ENCODE measurements at places on chromosomes 11 and 22.

GRCh38 chr11:117449111-117449693 lies 121.5 kb downstream of the CEP164 start:
- no peak for DNase-seq

GRCh38 chr22:21564411-21564810 lies 3.1 kb upstream of the UBE2L3 start:
- DNase-seq: no peak

DNA sequence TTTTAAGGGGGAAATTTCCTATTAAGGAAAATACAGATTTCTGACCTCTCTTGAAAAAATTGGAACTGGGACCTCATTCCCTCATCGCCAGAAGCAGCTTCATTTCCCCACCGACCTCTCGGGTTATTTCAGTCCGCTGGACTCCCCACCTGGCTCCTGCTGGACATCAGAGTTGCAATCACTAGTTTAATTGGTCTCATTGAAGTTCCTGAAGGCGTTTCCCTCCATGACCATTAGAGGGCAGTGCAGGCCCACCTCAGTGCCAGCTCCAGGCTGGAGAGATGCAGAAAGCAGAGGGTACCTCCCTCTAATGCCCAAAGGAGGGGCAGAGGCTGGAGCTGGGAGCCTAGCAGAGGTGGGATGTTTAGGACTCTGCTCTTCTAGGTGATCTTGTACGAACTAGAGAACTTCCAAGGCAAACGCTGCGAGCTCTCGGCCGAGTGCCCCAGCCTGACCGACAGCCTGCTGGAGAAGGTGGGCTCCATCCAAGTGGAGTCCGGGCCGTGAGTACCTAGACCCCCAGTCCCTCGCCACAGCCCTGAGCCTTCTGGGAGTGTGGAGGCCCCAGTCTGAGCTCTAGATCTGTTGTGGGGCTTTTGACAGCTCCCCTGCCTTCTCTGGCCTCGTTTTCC lies 2.7 kb downstream of the CRYBB3 start:
- DNase-seq: peak; percentile 18

DNA sequence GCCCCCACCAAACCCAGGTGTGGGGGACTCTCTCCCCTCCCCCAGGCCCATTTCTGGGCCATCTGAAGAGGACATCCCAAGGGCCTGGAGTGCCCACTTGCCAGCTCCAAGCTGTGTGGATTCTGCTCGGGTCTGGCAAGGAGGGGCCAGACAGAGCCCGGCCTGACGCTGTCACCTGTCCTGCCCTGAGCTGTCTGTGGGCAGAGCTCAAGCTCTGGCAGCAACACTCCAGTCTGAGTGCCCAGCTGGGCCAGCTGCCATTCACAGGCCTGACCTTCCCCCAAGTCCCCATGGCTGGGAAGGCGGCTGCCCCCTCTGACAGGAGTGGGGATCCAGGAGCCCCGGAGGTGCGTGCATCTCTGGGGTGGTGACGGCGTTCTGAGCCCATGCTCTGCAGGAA lies 6.2 kb upstream of the PIM3 start:
- DNase-seq: no peak

DNA sequence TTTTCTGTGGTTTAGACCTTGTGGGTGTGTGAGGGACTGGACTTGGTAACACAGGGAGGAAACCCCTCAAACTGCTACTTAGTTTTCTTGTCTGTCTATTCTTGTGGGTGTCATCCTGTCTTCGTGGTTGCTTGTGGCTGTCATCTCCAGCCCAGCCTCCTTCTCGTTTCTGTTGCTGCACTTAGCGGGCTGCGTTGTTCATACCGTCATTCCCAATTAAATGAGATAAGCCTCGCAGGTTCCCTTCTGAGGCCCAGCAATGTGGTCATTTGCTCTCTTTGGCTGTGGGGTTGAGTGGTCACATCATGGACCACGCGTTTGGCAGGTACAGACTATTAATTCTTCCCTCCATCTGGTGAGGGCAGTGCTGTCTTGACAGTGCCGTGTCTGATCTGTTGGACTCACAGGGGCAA lies 18.8 kb downstream of the PANX1 start:
- DNase-seq: no peak

GRCh38 chr11:123611698-123612097 lies 42.7 kb downstream of the SCN3B start:
- no peak for DNase-seq

DNA sequence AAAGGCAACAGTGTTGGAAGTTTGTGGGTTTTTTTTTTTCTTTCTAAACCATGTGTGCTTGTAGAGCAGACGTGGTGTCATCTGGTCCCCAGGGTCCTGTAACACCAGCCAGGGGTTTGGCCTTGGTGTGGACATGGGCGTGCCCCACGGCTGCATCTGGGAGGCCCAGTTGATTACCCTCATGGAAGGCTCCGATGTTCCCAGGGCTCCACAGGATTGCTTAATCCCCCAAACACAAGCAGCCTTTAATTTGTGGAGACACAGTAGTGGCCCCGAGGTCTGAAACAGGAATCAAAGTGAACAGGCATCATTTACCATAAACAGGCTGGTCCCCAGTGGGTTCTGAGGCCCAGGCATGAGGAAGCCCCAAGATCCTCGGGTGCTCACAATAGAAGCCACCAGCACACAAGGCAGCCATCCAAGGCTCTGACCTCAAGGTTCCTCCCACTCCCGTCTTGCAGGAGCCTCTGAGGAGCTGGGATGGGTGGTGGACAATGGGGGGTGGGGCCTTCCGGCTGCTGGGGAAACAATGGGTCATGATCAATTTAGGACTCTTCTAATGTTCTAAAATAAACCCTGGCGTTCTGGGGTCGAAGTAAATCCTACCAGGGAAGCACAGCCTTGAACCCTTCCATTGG lies 115.0 kb upstream of the CD82 start:
- DNase-seq: no peak

DNA sequence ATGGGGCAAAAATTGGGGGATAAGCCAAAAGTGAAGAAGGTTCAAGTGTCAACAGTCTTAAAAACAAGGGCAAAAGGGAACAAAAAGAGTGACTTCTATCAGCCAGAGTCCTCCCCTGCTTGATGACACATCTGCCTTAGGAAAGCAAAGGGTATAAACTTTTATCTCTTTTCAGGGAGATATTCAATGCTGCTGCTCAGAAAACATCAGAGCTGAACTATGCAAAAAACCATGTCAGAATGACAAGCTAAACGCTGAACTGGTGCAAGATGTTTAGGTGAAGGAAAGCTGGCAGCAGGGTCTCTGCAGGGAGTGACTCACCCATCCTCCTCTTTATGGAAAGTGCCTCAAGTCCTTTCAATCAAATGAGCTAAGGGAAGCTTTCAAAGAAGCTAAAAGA lies 24.7 kb downstream of the ALG9 start:
- no peak for DNase-seq

- no peak for DNase-seq
Observed at GRCh38 chr22:30332994-30333706, 6.4 kb upstream of the TBC1D10A start.

DNA sequence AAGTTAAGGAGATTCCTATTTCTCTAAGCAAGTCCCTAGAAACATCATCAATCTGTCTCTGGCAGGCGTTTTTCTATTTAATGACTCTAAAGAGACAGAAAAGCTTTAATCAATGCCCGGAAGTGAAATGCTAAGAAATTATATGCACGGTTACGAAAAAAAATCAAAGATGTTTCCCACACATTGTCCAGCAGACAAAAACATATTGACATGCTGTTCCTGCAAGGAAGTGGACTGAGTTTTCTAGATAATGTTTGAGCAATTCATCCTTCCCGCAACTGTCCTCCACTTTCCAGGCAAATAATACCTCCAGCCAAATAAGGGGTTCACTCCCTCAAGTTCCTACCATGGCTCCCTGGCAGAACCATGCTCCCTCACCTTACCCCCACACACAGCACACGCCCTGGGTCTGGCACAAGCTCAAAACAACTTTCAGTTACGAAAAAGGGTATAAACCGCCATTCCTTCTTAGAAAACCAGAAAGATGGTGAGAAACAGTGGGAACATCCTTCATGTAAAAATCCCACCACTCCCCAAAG lies 29.6 kb downstream of the GALNT18 start:
- no peak for DNase-seq

GRCh38 chr11:62621567-62622470 lies at the start of gene B3GAT3:
Gene B3GAT3, minus strand, starts transcription at chr11:62621986. Its CDS starts 39 bp downstream, at chr11:62621947.
- peak; percentile 89 for DNase-seq

- no peak for DNase-seq
Observed at GRCh38 chr22:36324414-36324813, 63.4 kb downstream of the MYH9 start.

- no peak for DNase-seq
Observed at GRCh38 chr11:119739021-119739703, 10.2 kb upstream of the NECTIN1 start.

GRCh38 chr11:47434011-47434786 lies 8.0 kb upstream of the PSMC3 start:
- DNase-seq: no peak

DNA sequence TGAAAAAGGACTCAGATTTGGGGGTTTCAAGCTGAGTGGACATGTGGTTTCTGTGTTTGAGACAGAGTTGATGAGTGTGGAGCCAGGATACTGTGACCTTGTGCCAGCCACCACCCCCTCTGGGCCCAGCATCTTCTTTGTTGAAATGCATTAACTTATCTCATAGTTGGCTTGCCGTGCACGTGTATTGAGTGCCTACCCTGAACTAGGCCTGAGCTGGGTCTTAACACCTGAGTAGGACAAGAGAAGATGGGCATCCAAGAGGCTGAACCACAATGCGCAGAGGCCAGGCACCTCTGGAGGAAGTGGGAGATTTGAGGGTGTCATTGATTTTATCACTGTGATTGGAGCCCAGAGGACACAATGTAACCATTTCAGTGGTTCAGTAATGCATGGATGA lies 117.6 kb upstream of the CRYBB3 start:
- DNase-seq: no peak

DNA sequence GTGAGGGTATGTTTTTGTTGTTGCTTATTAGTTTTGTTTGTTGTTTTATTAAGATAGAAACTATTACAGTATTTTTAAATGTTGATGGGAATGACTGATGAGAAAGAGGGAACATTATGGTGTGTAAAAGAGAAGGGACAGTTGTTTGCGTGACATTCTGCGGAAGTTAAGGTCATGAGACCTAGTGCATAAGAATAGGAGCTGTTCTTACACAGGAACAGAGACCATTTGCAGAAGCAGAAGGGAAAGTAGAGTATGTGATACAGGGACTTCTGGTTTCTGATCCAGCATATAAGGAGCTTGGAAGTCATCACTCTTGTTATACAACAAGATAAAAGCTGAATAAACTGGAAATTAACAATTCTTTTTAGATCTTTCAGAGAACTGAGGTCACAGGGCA lies 299.2 kb upstream of the API5 start:
- DNase-seq: no peak

GRCh38 chr11:110371084-110371483 lies 58.7 kb upstream of the FDX1 start:
- no peak for DNase-seq

GRCh38 chr11:66863428-66864125 lies 6.7 kb downstream of the LRFN4 start:
- DNase-seq: no peak

- no peak for DNase-seq
Observed at GRCh38 chr11:61157743-61158142, 3.5 kb downstream of the VPS37C start.

- DNase-seq: no peak
Observed at GRCh38 chr22:50676180-50676636, 3.6 kb downstream of the SHANK3 start.

- DNase-seq: no peak
Observed at GRCh38 chr11:108115500-108116140, 5.7 kb upstream of the ACAT1 start.

DNA sequence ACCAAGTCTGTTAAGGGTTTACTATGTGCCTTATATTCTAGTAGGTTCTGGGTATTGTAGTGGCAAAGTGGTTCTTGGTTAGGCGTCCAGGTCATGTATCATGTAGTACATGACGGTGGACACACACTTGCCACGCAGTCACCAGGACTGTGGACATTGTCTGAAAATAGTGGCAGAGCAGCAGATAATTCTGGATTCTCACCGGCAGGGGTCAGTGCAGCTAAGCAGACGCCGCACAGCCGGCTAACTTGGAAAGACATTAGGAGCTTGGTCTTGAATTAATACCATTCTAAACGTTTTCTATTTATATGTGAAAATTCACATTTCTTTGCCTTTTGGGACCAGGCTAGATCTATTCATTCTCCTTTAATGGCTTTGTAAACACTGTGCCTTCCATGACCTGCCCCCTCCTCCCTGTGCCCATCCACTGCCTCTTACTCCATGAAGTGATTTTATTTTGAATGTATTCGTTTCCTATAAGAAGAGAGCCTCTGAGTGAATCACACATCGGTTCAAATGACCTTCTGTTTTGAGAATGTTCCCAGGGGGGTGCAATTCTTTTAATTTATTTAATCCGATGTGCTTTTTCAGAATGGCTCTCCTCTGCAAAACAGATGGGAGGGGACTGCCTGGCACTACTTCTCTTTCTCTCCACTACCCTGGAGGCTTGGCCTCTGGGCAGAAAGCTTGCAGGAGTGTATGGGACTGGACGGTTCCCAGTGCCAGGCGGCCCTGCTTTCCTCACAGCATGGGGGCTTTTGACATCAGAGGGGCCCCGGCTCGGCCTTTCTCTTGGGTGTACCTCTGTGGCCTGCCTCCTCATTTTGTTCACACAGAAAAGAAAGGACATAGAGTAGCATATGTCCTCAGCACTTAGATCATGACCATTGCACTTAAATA lies 378.0 kb downstream of the NTM start:
- DNase-seq: no peak

DNA sequence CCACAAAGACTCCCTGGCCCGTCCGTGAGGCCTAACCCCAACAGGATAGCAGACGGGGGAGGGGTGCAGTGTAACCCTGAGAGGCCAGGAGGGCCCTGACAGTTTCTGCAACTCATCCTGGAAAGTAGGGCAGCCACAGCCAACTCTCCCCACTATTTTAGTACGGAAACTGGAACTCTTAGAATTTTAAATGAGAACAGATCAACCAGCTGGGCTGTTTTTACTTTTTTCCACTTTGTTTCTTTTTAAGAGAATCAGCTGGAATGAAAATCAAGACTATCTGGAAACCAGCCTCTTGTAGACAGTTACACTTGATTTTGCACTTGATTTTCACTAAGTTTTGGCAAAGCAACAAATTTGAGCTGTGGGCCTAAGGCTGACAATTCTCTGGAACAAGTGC lies 42.7 kb upstream of the NRIP3 start:
- DNase-seq: no peak

DNA sequence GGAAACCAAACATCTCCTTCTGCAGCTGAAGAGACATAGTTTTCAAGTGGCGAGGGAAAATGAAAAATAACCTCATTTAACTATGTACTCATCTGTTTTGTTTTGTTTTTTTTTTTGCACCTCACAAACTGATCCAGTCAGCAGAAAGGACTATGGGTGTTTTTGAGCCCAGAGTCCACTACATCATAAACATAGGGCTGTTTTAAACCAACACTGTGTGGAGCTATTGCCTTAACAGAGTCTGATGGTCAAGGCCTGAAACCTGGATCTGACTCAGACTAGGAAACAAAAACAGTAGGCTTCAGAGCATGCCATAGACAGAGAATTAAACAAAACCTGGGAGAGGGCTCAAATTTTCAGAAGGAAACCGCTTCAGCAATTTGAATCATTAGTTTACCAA lies 99.3 kb upstream of the FSHB start:
- DNase-seq: no peak

- no peak for DNase-seq
Observed at GRCh38 chr22:24105631-24106030, 75.7 kb upstream of the SUSD2 start.

- DNase-seq: no peak
Observed at GRCh38 chr11:44071157-44071556, 5.1 kb downstream of the ACCS start.

All from stimulated activated CD8-positive, alpha-beta memory T cell treated with anti-CD3 and anti-CD28 coated beads, Interleukin-7, amount 100 ng/mL, for 1 hour (primary cell).